ENCODE measurements at places on chromosomes 3 and 15. TPM values are rescaled to one million over a fixed set of nuclear protein-coding genes. Genes with fewer than 3 reads are reported as not detected.

Gene NRG4
- polyA plus RNA-seq = not detected

DNA sequence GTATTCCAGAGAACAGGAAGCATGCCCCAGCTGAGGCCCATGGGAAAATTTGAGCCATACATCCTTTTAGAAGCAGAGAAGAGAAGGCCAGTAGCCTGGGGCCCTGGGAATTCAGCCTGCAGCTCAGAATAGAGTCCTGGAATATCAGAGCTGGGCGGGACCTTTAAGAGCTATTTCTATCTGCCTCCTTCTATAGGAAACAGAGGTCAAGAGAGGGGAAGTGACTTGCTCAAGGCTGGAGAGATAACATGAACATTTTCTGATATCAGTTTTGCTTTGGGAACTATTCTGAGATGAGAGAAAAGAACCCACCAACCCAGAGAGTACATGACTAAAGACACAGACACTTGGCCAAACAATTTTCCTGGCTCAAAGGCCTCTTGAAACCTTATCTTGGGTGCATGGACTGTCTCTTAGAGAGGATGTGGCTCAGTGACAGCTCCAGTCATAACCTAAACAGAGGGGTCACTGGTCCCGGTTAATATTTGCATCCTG, 26.0 kb downstream of the MASP1 start:
- no peak for DNase-seq

Gene CLEC3B
- polyA plus RNA-seq = not detected

- DNase-seq = no peak
Observed at GRCh38 chr3:53817809-53818208, 28.4 kb downstream of the CHDH start.

DNA sequence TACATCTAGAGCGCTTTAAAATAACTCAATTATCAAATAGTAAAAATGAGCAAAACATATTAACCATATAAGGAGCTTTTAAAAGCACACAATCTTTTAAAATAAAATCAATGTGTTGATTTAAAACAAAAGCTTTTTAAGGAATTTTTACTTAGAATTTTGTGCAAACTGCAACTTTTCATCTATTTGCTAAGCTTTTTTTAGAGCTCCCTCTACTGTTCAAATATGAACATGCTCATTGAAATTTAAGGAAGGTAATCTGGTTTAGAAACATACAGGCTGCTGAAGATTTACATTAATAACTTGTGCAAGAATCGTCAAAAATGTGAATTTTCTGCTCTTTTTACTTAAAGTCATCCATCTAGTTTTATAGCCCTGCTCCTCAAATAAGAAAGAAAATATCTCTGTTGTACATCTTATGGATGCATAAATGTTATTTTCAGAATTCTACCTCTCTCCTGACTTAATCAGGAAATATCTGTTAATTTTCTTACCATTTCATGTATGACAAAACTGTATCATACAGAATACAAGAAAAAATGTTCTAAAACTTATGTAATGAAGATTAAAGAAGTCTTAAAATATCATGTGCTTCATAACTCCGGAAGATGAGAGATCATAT, 469.4 kb upstream of the ROBO2 start:
- DNase-seq = no peak

Gene ANKRD34C
- polyA plus RNA-seq = not detected

Gene SEMA3G
- polyA plus RNA-seq = 0.06 TPM

Gene PAQR5
- polyA plus RNA-seq = not detected

Gene SLC22A13
- polyA plus RNA-seq = not detected

DNA sequence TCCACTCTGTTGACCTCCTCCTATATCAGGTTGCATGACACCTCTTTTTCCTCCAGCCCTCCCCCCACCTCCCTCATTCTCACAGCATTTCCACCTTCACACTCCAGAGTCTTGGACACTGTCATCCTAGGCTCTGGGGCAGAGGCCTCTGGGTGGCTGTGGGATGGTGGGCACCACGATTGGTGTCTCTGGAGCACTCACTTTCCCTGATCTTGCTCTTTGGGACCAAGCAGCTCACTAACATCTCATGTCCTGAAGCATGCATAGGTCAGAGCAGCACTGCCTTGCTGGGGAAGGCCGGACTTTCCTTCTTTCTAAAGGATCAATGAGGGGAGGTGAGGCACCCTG, 14.9 kb downstream of the ZBTB47 start:
- no peak for DNase-seq

DNA sequence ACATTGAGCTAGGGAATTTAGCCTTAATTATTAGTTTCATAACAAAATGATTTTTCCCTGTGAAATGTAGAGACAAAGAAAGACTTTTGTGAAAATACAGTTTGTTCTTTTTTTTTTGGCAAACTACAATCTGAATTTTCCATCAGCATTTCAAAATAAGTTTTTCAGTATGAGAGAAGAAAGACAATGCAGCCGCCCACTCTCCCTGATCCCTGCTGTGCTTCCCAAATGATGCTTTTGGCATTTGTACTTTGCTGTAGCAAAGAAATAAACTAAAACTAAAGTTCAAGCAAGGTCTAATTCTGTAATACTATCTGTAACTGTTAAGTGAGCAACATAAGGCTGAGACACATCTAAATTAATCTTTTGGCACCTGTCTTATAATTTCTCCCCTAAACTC, 782.2 kb downstream of the VGLL3 start:
- no peak for DNase-seq

DNA sequence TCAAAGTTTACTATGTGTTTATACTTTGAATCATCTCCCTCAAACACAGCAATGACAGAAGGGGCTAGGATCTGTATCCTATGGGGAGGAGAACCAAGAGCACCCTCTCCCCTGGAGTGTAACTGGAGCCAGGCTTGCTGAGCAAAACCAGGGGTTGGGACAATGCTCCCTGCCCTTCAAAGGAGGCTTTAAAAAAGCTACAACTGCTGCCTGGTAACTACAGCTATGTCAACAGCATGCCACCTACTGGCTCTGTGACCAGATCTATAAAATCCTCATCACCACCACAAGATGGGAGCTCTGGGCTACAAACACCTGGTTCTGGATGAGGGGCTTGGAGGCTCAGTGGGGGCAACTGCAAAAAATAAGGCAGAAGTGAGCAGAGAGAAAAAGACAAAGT, 61.9 kb downstream of the ANO10 start:
- DNase-seq = no peak

GRCh38 chr3:156558389-156558788, 3.5 kb upstream of the SSR3 start:
- DNase-seq = no peak

Gene GALNT15
- polyA plus RNA-seq = not detected

GRCh38 chr3:190825386-190826016, 37.0 kb downstream of the GMNC start:
- peak; percentile 57 for DNase-seq

Gene MYO5A
- polyA plus RNA-seq = 7.5 TPM

DNA sequence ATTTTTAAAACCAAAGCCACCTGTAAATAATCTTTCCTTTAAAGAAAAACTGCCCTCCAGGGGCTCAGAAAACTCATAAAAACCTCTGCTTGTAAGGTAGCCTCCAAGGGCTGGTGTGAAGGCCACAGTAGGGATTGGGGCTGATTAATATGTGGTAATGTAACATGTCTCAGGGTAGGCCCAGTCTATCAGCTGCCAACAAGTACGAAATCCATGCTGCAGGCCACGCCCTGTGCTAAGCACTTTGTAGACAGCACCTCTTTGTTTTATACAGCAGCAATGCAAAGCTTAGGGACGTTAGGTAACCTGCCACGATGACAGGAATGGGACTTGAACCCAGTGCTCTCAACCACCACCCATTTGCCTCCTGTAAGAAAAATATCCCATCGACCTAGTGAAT, 65.6 kb upstream of the PRICKLE2 start:
- DNase-seq = peak; percentile 46

DNA sequence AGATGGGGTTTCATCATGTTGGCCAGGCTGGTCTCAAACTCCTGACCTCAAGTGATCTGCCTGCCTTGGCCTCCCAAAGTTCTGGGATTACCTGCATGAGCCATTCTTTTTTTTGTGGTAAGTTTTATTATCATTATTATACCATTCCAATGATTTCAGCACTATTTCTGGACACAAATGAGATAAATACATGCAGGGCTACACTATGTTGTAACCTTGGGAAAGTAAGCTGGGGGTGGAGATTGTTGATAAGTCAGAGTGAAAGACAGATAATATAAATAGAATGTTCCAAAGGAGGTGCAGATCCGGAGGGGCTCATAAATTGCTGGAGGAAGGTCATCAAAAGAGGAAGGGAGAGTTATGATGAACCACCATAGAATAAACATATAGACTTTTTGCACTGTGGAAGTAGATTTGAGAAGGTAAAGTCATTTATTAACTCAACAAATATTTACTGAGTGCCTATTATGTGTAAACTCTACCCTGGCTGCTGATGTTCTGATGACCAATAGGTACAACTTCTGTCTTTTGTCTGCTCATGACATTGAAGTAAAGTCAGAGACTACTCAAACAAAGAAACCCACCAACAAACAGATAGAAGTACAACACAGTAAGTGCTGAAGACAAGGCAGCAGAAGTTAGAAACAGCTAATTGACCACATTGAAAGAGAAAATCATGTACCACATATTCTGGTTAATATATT, 478.9 kb upstream of the GOLIM4 start:
- no peak for DNase-seq

Gene ACTRT3
- polyA plus RNA-seq = 2.2 TPM

Gene HTD2
- 7.0 TPM for polyA plus RNA-seq

DNA sequence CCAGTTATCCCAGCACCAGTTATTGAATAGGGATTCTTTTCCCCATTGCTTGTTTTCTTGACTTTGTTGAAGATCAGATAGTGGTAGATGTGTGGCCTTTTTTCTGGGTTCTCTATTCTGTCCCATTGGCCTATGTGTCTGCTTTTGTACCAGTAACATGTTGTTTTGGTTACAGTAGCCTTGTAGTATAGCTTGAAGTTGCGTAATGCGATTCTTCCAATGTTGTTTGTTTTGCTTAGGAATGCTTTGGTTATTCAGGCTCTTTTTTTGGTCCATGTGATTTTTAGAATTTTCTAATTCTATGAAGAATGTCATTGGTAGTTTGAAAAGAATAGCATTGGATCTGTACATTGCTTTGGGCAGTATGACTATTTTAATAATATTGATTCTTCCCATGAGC, 94.3 kb upstream of the CHMP2B start:
- DNase-seq = no peak

DNA sequence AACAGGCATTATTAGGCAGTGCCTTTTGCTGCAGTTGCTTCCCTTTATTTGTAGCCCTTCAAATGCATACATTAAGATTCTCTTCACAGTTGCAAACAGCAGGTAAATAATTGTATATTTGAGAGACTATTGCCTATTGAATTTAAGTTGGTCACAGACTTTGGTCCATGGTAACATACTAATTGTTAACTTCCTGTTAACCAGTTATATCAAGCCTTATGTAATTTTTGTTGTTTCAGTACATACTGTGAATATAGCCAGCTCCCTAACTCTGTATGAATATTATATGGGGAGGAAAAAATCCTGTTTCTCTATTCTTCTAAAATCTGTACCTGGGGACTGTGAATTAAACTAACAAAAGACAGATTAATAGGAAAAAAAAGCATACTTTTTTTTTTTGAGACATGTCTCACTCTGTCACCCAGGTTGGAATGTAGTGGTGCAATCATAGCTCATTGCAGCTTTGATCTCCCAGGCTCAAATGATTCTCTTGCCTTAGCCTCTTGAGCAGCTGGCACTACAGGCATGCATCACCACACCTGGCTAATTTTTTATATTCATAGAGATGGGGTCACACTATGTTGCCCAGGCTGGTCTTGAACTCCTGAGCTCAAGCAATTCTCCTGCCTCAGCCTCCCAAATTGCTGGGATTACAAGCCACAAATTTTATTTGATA, 53.2 kb downstream of the CHL1 start:
- peak; percentile 18 for DNase-seq

Gene ALCAM
- polyA plus RNA-seq = 27.6 TPM

Gene ITPKA
- 0.62 TPM for polyA plus RNA-seq

- DNase-seq = no peak
Observed at GRCh38 chr3:123019591-123019990, 8.0 kb downstream of the SEMA5B start.

Gene BOC
- 8.3 TPM for polyA plus RNA-seq

Gene PLA2G4B
- polyA plus RNA-seq = 5.5 TPM

Gene SPSB4
- polyA plus RNA-seq = 0.03 TPM

- DNase-seq = no peak
Observed at GRCh38 chr15:58383876-58384275, 47.9 kb upstream of the LIPC start.

Gene PIGZ
- 1.9 TPM for polyA plus RNA-seq

- peak; percentile 39 for DNase-seq
Observed at GRCh38 chr3:109804697-109805096, 467.4 kb upstream of the DPPA4 start.

Gene RTP4
- polyA plus RNA-seq = 0.06 TPM

DNA sequence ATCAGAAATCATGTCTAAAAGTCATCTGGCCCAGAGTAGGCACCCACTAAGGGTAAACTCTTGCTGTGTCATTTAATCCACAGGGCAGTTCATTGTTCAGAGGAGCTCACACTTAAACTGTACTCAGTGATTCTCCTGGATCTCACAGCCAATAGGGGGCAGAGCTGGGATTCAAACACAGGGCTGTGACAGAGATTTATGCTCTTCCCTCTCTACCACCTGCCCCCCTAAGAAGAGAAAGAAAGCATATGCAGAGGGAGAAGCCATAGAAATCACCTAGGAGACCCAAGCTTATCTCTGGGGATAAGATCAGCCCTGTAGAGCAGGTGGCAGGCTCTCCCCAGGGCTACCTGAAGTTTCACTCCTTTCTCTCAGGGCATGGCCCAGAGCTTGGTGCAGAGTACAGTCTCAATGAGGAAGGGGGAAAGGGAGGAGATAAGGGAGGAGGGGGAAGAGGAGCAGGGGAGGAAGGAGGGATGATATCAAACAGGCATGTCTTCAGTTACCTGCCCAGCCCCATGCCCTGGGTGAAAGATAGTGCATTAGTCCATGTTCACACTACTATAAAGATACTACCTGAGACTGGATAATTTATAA, 51.8 kb upstream of the ADPGK start:
- DNase-seq = no peak

- DNase-seq = no peak
Observed at GRCh38 chr15:63054985-63055384, 12.4 kb downstream of the TPM1 start.

DNA sequence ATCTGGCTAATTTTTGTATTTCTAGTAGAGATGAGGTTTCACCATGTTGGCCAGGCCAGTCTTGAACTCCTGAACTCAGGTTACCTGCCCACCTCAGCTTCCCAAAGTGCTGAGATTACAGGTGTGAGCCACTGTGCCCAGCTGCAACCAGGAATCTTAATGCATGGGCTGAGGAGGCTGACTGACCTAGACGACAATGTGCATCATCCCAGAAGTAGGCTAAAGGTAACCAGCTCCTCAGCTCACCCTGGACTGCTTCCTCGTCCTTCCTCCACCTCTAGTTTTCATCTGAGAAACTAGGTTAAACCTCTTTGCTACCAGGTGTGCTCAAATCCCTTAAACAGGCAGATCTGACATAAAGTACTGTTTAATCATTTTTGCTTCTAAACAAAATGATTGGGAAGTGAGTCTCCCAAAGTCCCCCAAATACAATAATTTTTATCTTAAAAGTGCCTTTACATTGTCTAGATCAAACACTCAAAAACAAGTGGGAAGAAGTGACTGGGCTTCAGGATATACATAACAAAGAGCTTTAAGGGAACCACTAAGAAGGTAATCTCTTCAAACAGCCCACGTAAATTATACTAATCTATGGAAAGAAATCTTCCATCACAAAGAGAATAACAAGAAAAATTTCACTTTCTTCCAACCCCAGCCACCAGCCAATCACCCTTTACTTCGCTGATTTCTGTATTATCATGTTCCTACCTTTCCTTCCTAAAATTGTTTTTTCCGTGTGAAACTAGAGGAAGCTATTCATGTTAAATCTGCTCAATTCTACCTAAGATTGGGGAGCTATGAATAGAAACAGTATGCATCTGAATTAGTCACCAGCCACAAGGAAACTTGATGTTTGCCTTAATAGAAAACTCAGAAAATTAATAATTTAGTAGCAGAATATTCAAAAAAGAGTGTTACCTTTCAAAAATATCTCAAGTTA, 34.7 kb downstream of the IGF2BP2 start:
- DNase-seq = no peak

All from foreskin keratinocyte (primary cell).